Hematopoietic multipotent progenitor cell treated with erythropoietin and hydrocortisone succinate and interleukin-3 and kit ligand, for 15 days (in vitro differentiated cells): ENCODE measurements at places on chromosomes 6 and 20.

DNA sequence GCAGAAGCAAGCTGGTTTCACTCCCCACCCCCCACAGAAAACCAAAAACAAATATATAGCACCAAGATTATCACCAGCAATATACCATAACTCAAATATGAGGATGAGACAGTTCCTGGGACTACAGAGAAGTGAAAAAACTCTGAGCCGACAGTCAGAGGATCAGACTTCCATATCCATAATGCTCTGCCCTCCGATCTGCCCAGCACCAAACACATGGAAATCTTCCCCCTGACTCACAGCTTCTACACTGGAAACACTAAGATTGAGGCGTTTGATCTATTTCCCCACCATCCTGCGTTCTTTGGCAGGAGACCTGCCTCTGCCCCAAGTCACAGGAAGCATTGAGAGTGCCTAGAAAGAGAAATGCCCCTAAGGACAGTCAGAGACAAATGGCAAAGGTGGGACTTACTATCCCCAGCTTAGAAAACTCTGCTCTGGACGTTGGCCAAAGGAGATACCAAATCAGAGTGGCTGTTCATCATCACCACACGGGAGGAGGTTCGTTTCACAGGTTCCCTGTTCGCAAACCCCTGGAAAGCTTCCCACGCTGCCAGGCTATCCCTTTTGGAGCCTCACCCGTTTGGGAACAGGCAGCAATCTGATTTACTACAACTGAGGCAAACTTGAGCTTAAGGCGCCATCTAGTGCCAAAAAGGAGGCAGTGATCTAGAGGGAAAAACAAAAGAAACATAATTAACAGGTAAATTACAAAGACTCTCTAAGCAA is 48.7 kb upstream of the SRSF6 start:
- DNase-seq = peak; percentile 24

- no peak for DNase-seq
Observed at GRCh38 chr20:61965606-61966491, 99.8 kb downstream of the TAF4 start.

GRCh38 chr6:28646650-28647049 is 121.0 kb downstream of the GPX5 start:
- no peak for DNase-seq

DNA sequence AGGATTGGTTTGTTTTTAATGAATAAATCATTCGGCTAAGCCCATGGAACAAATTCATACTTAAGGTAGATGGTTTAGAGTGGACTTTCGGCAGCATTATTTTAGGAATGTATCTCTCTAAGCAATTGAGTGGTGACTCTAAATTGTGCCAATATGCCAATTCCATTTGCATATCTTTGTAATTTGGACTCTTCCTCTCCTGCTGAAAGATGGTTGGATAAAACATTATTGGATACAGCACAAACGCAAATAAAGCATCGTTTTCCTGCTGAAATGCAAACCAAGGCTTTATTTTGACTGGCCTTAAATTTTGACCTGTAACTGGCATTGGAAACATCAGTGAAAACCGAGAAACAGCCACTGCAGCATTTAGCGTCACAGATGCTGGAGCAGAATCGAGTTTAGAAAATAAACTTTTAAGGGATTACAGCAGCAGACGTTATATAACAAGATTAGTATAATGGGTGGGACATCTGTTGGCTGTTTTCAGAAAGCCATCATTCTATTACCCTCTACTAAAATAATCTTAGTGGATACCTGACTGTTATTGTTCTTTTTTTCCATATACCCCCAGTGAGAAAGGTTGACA is 726.0 kb downstream of the KIF16B start:
- DNase-seq = no peak

GRCh38 chr6:17519120-17519519 is 81.0 kb upstream of the FAM8A1 start:
- no peak for DNase-seq

DNA sequence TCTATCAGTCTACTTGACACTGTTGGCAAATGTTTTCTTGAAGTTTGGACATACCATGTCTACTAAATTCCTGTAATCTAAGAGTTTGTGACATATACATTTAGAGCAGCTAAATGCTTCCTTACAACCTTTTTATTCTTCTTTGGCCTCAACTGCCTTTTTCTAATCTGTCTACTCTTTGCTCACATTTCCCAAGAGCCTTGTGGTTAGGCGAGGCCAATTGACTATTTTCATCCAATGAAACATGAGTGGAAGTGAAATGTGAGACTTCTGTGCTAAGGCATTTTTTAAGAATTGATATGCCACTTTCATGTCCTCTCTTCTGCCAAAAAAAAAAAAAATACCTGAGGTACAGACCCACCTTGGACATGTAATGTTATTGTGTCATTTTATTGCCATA is 158.2 kb upstream of the MCHR2 start:
- no peak for DNase-seq

GRCh38 chr6:45074439-45074838 is 253.7 kb upstream of the RUNX2 start:
- no peak for DNase-seq

DNA sequence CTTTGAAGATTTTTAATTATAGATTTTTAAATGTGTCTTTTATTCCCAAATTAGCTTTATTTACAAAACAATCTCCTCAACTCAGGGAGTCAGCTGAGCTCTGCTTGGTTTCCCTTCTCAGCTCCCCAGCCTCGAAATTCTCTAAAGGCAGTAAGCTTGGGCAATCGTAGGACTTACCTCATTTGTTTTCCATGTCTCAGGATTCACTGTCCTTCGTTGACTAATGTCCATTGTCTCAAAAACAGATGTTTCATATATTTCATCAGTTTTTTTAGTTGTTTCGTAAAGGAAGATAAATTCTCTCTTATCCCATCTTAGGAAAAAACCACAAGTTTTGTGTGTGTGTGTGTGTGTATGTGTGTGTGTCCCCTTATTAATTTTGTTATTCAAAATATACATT is 102.2 kb upstream of the ADGRF1 start:
- DNase-seq = no peak

GRCh38 chr20:44660581-44660980 is 9.1 kb upstream of the ADA start:
- no peak for DNase-seq

GRCh38 chr20:9103955-9104354 is 35.1 kb downstream of the PLCB4 start:
- no peak for DNase-seq

DNA sequence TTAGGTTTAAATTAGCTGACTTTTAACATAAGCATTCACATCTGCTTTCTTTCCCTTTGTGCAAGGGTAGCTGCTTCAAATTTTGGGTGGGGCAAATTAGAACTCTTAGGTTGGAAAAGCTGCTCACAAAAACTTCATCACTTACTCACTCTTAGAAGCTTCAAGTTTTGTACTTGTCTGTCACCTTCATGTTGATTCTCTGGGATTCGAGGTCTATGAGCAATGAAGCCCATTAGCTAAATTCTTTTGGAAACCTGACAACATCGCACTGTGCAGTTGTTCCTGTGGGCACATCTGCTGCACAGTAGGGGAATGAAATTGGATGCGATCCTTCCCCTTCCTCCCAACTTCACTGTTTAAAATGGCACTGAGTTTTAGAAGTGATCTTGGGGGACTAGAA is 156.1 kb downstream of the UBE3D start:
- no peak for DNase-seq

DNA sequence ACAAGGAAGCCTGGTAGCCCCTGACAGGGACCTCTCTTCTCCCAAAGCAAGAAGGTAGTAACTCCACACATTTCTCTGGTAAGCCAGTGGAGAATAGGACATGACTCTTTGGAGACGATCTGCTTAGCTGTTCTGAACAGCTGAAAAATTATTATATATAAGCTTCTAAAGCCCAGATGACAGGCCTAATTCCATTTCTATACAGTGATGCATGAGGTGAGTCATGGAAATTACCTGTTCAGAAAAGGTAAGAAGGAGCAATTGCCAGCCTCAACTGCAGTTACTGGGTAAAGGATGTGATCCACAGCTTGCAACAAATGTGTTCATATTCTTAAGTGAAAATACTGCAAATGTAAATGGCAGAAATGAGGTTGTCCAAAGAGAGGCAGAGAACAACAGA is 54.0 kb downstream of the PREP start:
- no peak for DNase-seq

- no peak for DNase-seq
Observed at GRCh38 chr6:2396042-2396657, 150.7 kb upstream of the GMDS start.

- no peak for DNase-seq
Observed at GRCh38 chr6:105483492-105483891, 80.6 kb upstream of the PREP start.

- no peak for DNase-seq
Observed at GRCh38 chr6:73064266-73064665, 161.0 kb downstream of the KHDC1L start.

DNA sequence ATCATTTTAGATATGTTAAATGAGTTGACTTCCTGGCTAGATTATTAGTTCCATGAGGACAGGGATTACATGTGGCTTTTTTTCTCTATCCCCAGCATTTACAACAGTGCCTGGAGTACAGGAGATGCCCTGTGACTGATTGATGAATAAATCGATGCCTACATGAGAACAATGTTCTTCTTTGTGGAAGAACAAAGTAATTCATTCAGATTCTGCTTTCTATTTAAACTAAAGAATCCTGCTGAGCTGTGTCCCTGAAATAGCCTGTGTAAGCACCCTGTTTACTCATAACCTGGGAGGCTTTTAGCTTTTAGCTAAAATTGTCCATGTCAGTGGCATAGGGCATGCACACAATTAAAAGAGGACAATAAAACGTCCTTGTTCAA is 125.1 kb upstream of the BTBD3 start:
- no peak for DNase-seq

- DNase-seq = no peak
Observed at GRCh38 chr6:38064431-38064830, 244.9 kb downstream of the ZFAND3 start.

DNA sequence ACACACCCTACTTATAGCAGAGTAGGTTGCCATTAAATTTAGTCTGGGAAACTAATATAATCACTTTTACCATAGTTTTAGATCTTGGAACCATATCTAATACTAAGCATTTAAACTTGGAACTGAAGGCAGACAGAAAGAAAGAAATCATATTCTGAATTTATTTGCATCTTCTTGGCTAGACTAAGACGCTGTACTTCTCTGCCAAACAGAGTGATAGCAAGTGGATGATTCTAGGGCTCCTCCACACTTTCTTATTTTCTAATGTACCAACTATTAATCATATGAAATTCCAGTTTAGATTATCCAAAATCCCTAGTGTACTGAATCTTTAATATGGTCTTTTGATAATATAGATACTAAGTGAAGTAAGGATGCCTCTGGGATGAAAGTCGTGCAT is 277.0 kb downstream of the CENPW start:
- DNase-seq = no peak

DNA sequence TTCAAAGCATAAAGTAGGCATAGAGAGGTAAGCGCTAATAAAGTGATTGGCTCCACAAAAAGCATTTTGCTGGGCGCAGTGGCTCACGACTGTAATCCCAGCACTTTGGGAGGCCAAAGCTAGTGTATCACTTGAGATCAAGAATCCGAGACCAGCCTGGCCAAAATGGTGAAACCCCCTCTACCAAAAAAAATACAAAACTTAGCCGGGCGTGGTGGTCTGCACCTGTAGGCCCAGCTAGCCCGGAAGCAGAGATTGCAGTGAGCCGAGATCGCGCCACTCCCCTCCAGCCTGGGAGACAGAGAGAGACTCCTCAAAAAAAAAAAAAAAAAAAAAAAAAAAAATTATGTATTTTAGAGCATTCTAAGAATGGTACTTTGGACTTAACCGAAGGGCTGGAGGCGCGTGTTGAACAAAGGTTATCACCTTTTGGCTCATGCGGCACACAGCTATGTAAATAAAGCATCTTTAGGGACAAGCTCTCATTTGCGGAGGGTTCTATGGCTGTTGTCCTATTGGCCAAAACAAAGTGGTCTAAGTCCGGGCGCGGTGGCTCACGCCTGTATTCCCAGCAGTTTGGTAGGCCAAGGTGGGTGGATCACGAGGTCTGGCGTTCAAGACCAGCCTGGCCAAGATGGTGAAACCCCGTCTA is 17.4 kb downstream of the HFE start:
- DNase-seq = peak; percentile 22

DNA sequence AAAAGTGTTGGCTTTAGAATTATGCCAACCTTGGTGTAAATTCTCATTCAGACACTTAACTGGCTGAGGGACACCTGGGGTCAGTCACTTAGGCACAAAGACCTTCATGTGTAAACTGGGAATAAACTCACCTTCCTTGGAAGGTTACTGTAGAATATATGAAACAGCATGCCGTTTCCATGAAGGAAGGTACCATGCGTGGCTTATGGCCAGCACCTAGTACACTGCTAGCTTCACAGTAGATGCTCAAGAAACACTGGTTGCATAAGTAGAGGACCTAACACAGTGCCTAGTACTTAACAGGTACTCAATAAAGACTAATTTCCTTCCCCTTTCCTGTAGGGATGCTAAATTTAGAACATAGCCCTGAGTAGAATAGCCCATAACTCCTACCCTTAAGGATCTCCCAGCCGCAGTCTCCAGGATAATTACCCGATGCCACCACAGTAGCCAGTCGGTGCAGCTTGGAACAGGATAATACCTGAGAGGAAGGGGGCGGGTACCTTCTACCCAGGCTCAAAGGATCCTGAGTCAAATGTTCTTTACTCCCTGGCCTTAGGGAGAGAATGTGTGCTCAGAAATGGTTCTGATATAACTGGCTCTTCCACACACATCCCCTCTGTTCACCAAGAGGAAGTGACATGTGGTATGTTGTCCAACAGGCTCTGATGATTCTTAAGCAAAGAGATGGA is 3.6 kb downstream of the BCL2L1 start:
- DNase-seq = peak; percentile 45

- no peak for DNase-seq
Observed at GRCh38 chr6:2549834-2550233, 200.9 kb downstream of the MYLK4 start.

GRCh38 chr20:36310215-36310981 is 4.3 kb downstream of the DLGAP4 start:
- no peak for DNase-seq

DNA sequence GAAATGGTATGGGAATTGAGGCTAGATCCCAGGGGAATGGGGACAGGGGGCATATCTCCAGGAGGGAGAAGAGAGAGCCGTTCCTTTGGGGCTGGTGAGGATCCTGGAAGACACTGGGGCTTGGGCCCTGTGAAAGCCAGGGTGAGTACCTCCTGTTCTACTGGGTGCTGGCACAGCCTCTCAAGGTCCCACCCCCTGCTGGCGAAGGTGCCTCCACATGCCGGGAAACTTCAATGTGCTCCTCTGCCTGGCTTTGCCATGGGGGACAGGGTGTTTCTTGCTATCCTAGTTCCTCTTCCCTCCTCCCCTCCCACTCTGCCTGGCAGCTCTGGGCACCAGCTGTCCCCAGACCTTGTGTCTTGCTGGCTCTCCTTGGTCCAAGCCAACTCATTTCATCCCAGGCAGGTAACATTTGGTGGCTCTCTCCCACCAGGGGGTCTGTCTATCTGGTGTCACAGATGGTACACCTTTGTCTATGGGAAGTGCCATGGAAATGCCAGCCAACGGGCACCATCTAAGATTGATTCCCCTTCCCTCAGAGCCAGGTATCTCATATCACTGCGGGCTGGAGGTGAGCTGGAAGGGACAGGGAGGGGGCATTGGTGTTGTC is 56.8 kb downstream of the MDGA1 start:
- no peak for DNase-seq
